Stimulated activated effector memory CD8-positive, alpha-beta T cell treated with anti-CD3 and anti-CD28 coated beads, Interleukin-12 subunit alpha, Interleukin-12 subunit beta, amount 100 ng/mL, for 72 hours (primary cell): ENCODE measurements at places on chromosomes 2 and 18.

- DNase-seq: no peak
These were observed 183.4 kb upstream of the FN1 start for GRCh38 chr2:215619022-215619958.

GRCh38 chr2:174748948-174749347 lies 15.3 kb downstream of the CHRNA1 start:
- peak; percentile 83 for DNase-seq

DNA sequence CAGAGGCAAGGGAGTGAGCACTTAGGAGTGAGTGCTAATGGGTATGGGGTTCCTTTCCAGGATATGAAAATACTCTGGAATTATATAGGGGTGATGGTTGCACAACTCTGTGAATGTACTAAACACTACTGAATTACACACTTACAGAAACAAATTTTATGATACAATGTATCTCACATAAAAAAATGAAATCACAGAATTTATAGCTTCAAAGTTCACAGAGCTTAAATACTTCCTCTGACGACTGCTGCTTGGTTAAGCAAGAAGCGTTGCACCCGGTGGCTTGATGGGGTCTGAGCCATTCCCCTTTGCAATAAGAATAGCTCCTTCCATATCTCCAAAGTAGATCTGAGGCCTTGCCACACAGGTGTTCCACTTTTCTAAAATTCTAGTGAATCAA lies 835.1 kb downstream of the TSN start:
- no peak for DNase-seq

- DNase-seq: peak; percentile 38
These were observed 159.4 kb downstream of the ASB1 start for GRCh38 chr2:238585836-238586821.

DNA sequence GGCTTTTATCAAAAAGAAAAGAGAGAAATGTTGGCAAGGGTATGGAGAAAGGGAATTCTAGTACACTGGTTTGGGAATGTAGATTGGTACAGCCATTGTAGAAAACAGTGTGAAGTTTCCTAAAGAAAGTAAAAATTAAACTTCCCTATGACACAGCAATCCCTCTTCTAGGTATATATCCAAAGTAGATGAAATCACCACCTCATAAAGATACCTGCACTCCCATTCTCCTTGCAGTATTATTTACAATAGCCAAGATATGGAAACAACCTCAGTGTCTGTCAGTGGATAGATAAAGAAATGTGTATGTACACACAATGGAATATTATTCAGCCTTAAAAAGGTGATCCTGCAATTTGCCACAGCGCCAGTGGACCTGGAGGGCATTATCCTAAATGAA lies 147.2 kb upstream of the NOSTRIN start:
- DNase-seq: no peak

GRCh38 chr2:208269091-208269490 lies 3.0 kb downstream of the PIKFYVE start:
- DNase-seq: no peak

- no peak for DNase-seq
These were observed 228.3 kb upstream of the SIX3 start for GRCh38 chr2:44713170-44713569.

- DNase-seq: no peak
These were observed 26.6 kb upstream of the DYSF start for GRCh38 chr2:71426721-71427120.

DNA sequence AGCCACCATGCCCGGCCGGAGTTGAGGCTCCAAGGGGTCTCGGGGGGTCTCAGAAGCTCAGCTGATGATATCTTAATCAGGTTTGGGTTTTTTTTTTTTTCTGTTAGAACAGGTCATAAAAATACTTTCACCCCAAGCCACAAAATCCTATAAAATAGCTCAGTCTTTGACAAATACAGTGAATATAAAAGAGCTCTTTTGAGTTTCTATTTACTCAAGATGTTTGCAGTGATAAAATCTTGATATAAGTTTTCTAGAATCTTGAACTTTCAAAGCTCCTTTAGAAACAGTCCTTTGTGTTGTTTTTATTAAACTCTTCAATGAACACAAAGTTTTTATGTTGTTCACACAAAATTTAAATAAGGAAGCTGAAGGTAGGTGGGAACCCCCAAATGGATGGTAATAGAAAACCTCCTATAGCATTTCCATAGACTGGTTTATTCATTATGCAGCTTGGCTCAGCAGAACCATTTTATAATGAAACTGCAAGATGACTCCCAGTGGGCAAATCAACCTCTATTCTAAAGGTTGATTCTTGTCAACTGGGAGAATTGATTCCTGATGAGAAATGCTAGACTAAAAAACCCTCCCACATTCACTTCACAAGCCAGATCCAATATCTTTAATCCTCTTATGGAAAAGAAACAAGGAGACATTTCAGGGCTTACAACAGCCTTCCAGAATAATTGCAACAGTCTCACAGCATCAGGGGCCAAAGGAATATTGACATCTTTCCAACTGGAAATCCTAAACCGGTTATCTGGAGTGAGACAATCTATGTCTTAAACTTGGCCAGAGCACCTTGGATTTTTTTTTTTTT lies 13.6 kb upstream of the NARS1 start:
- DNase-seq: no peak

DNA sequence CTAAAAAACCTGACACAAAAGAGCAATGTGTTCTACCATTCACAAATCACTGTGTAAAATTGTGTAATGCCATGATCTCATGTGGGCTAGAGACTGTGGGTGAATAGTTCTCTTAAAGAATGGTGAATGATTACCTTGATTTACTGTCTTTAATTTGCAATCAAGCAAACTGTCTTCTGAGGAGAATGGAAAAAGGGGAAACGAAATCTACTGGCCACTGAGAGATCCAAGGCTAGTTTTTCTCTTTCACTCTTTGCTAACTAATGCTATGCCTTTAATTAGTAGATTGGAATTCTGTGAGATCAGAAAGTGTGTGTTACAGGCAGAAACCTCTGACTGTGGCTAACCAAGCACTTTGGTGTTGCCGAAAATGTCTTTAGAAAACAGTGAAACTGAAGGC lies 422.7 kb downstream of the TGIF1 start:
- no peak for DNase-seq
